ENCODE measurements at places on chromosomes 12 and 14.

GRCh38 chr14:77589099-77589498, 27.3 kb downstream of the SPTLC2 start:
- DNase-seq, result no peak

- DNase-seq, result no peak
Measured at GRCh38 chr12:109099431-109100020, 2.1 kb downstream of the UNG start.

DNA sequence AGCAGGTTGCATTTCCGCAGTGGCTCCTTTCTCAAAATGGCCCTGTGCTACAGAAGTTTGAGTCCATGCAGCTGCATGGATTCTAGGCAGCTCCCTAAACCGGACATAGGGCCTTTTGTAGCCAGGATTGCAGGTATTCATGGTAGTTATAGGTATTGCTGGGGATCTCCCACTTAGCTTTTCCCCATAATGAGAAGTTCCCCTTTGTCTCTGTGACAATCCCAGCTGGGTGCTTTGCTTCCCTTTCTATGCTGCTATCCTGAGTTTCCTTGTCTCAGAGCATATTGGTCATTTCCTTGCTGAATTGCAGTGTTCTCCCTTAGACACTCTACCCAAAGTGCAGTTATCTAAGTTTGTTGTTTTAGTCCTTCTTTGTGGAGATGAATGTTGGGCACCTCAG, 120.9 kb upstream of the MIS18BP1 start:
- no peak for DNase-seq

DNA sequence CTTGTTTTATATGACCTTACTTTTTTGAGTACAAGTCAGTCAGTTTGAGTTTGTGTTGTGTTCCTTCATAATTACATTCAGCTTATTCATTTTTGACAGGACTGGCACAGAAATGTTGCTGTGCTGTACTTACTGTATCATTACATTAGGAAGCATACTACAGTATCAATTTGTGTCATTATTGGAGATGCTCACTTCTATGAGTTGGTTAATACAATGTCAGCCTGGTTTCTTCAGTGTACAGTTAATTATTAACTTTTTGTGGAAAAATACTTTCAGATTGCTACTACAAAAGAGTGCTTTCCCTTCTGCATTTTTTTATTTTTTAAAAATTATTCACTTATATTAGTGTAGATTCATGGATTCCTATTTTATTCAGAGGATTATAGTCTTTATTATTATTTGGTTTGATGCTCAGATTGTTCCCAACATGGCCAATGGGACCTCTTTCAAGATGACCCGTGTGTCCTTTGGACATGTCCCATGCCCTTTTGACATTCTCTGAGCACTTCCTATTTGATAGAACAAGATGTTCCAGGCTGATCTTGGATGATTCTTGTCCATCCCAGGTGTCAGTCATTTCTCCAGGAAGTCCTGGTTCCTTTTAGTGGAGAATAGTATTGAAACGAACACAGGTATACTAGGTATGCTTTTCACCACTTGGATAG, 66.6 kb downstream of the MON2 start:
- DNase-seq, result no peak

DNA sequence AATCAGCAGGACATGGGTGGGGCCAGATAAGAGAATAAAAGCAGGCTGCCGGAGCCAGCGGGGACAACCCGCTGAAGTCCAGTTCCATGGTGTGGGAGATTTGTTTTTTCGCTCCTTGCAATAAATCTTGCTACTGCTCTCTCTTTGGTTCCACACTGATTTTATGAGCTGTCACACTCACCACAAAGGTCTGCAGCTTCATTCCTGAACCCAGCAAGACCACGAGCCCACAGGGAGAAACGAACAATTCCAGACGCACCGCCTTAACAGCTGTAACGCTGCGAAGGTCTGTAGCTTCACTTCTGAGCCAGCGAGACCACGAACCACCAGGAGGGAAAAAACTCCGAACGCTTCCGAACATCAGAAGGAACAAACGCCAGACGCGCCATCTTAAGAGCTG, 2.8 kb upstream of the CNIH1 start:
- DNase-seq, result no peak

DNA sequence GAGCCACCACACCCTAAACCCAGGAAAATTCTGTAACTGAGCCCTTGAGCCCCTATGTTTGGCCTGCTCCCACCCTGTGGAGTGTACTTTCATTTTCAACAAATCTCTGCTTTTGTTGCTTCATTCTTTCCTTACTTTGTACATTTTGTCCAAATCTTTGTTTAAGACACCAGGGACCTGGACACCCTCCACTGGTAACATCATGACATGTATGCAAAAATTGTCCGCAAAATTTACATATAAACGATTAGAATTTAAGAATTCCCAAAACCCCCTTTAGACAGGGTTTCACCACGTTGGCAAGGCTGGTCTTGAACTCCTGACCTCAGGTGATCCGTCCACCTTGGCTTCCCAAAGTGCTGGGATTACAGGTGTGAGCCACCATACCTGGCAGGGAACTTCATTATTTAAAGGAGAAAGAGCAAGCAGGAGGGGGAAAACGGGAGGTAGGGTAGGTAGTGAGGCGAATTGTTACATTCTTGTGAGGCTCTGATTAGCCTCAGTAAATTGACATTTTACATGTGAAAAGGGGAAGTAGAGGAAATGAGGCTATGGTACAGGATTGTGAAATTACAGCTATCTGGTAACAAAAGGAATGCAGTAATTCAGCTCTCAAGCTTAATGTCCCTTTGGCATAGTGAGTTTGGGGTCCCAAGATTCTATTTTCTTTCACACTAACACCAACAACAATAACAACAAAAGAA, 27.6 kb downstream of the TUBA1A start:
- DNase-seq, result no peak

DNA sequence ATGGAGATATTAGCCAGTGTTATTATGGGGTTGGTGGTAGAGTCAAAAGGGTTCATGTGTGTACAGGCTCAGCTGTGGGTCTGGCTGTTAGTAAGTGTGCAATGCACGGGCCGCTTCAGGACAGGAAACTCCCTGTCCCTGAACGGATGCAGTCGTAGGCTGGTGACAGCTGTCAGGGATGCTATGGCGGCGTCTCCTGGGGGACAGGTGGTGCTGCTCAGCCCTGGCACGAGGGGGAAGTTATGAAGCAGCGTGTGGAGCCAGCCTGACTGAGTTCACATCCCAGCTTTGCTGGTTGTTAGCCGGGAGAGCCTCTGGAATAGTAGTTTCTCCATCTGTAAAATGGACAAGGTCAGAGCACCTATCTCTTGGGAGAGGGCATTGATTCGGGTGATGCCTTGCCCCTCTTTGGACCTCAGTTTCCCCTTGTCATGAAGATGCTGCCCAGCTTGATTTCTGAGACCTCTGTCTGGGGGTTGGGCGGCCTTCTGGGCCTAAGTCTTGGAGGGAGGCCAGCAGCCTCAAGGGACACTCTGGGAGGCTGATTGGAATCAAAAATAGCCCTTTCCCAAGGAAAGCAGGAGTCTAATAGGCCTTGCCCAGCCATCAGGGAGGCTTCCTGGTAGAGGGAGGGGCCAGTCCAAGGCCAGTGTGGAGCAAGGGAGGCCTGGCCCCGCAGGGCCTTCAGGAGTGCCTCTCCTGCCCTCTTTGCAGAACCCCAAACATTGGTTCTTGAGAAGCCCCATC, 7.1 kb downstream of the ASB2 start:
- no peak for DNase-seq

- no peak for DNase-seq
Measured at GRCh38 chr14:51824191-51824590, 36.2 kb upstream of the GNG2 start.

- no peak for DNase-seq
Measured at GRCh38 chr12:110794623-110795280, 52.0 kb upstream of the CCDC63 start.

- no peak for DNase-seq
Measured at GRCh38 chr14:69154779-69155178, 1.9 kb upstream of the DCAF5 start.

GRCh38 chr12:80714846-80715245, 1.9 kb upstream of the MYF5 start:
- DNase-seq, result no peak

GRCh38 chr12:68114606-68115005, 44.9 kb downstream of the IFNG start:
- no peak for DNase-seq

- no peak for DNase-seq
Measured at GRCh38 chr12:108822497-108823205, 34.7 kb downstream of the SSH1 start.

- DNase-seq, result no peak
Measured at GRCh38 chr12:9872162-9872561, 3.0 kb upstream of the CLEC2B start.

GRCh38 chr14:20631023-20631879, 10.2 kb downstream of the OR6S1 start:
- no peak for DNase-seq

DNA sequence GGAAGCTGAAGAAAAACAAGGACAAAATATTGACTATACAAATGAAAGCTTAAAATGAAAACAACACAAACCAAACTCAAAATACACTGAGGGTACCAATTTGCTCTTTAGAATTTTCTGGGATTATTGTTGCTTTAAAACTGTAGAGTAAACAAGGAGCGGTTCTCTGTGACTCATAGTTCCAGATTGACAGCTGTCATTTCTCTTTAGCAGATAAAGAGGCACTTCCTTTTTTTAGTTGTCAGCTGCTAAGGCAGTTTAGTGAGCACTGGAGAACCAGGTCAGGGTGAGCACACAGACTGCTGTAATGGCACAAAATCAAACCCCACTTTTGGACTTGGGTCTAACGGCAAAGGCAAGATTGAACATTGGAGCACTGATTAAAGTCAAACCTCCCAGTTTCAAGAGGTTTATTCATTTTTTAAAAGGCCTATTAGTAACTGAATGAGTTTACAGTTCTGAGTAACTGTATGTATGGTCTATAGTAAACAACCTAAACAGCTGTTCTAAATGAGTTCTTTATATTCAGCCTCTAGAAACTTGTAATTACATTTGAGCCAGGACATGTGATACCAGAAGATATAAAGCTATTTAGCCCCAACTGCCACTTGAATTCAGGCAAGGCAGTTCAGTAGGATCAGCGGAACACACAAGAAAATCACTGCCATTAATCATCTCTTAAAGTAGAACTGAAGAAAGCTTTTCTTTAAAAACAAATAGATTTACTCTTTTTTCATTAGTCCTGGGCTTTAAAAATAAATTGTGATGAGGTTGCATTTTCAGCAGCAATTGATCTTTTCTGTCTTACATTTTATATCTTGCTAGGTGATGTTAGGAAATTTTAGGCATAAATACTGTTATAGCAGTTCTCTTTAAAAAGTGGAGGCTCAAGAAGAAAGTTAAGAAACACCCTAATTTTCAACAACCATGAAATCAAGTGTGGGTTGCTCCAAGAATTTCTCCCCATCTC, 71.7 kb upstream of the PRICKLE1 start:
- DNase-seq, result no peak

DNA sequence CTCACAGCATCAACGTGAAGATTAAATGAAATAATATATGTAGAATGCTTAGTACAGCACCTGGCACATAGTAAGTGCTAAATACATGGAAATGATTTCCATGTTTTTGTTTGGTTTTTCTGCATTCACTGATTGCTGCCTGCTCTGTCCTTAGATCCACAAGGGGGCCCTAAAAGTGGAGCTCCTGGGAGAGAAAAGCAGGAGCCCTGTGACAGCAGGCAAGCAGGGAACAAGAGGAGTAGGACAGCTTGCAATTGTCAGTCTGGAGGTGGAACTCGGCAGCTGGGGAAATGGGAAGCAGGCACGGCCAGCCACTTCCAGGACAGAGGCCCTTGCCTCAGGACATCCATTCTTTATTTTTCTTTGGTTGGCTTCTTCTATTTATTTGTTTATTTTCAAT, 292.9 kb downstream of the BMP4 start:
- DNase-seq, result no peak

- DNase-seq, result no peak
Measured at GRCh38 chr12:115223991-115224390, 540.0 kb upstream of the TBX3 start.
